ENCODE measurements at places on chromosomes 12 and 14.

DNA sequence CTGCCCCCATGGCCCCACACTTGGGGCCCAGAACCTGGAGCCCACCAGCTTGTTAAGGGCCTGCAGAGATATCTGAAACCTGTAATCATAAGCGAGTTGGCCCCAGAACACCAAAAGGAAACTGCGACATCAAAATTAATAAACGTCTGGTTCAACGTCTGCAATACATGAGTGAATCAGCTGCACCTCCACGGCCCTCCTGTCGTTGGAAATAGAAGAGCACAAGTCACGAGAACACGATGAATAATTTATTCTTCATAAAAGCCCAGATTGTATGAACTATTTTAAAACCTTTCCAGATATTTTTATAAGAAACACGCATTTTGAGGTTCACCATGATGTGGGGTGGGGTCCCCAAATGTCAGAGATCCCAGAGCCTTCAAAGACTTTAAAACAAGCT is 9.7 kb upstream of the CMKLR1 start:
- DNase-seq, result no peak

DNA sequence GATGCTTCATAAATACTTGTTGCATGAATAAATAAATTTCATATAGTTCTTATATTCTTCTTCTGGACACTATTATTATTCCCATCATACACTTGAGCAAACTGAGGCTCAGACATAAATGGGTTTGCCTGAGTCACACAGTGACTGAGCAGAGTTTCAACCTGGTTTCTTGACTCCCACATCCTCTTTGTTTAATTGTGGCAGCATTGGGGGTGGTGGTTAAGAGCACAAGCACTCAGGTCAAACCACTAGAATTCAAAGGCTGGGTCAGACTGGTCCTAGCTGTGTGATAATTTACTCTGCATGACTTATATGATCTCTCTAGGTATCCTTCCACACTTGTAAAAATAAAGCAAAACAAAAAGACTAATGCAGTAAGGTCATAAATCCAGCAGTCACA is 274.9 kb upstream of the SRRM4 start:
- DNase-seq, result no peak

DNA sequence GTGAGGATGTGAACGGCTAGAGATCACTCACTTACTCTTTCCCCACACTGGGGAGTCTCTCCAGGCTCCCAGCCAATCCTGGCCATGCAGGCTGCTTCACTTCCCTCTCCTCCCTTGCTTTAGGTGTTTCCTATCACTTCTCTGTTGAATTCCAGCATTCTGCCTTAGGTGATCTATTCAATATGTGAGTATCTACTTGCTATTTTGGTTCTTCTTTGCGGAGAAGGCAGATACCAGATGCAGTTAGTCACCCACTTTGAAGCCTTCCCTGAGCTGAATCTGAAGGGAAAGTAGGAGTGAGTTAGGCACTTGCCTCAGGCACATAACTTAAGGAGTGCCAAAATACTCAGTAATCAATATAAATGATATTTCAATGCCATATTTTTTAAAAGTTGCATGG is 36.0 kb upstream of the FAR2 start:
- no peak for DNase-seq

DNA sequence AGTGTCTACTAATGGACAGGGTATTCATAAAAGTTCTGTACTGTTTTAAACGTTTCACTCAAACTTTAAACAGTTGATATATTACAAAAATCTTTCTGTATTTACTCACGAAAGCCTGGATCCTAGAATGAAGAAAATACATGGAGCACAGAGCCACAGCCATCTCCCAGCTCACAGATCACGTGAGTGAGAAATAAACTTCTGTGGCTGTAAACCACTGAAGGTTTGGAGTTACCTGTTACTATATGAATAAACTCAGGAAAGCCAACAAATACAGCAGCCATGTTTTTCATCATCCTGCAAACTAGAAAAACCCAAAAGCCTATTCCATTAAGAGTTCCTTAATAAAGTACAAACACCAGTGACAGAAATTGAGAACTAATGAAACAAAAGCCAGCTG is 867 bp upstream of the TDG start:
- DNase-seq, result no peak

GRCh38 chr14:96178461-96179321 is 25.9 kb upstream of the BDKRB2 start:
- DNase-seq, result no peak

- no peak for DNase-seq
Observed at GRCh38 chr14:55188686-55189295, 2.6 kb downstream of the DLGAP5 start.

GRCh38 chr12:111806304-111806703 is 35.7 kb upstream of the MAPKAPK5 start:
- no peak for DNase-seq

- no peak for DNase-seq
Observed at GRCh38 chr12:23827353-23827752, 122.1 kb downstream of the SOX5 start.

DNA sequence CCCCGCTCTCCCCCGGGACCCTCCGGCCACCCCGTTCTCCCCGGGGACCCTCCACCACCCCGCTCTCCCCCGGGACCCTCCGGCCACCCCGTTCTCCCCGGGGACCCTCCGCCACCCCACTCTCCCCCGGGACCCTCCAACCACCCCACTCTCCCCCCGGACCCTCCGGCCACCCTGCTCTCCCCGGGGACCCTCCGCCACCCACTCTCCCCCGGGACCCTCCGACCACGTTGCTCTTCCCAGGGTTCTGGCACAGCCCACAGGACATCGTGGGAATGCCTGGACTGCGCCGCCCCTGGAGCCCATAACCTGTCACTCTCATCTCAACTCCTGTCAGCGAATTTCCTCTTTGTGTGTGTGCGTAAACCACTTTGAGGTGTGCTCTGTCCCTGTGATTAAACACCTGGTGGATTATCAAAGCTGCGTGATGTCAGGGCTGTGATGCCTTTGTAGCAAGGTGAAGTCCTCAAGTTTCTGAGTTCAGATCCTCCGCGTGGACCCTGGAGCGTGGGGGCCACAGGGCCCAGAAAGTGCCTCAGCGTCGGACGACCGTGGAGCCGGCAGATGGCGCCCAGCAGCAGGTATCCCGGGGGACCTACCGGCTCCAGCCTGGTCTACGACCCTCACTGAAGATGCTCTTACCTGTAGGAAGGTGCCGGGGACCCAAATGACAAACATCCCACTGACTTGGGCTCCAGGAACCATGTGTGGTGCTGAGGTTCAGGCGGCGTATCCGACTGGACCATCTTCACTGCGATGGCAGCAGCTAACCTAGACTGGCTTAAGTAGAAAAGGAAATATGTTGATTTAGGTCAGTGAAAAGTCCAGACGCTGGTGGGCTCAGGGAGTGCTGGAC is 63.2 kb upstream of the GALNT9 start:
- DNase-seq, result no peak

GRCh38 chr14:91968280-91968679 is 20.8 kb upstream of the FBLN5 start:
- no peak for DNase-seq

DNA sequence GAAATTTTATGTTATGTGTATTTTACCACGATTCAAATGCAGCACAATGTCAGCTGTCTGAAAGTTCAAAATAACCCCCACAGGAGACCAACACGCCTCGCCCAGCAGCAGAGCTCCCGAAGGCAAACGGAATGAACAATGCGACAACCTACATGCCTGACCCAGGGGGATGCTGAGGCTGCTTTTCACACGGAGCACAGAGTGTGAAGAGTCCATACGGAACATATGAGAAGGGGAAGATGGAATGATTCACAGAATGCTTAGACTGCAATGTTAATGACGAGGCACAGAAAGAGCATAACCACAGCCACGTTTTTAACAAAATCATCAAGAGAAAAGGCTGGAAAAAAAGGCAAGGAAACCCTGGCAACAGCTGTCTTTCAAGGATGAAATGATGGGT is 22.6 kb downstream of the ZFYVE21 start:
- DNase-seq, result no peak

- DNase-seq, result no peak
Observed at GRCh38 chr14:80017795-80018194, 193.5 kb downstream of the DIO2 start.

- DNase-seq, result no peak
Observed at GRCh38 chr14:81070511-81070910, 115.1 kb downstream of the TSHR start.

DNA sequence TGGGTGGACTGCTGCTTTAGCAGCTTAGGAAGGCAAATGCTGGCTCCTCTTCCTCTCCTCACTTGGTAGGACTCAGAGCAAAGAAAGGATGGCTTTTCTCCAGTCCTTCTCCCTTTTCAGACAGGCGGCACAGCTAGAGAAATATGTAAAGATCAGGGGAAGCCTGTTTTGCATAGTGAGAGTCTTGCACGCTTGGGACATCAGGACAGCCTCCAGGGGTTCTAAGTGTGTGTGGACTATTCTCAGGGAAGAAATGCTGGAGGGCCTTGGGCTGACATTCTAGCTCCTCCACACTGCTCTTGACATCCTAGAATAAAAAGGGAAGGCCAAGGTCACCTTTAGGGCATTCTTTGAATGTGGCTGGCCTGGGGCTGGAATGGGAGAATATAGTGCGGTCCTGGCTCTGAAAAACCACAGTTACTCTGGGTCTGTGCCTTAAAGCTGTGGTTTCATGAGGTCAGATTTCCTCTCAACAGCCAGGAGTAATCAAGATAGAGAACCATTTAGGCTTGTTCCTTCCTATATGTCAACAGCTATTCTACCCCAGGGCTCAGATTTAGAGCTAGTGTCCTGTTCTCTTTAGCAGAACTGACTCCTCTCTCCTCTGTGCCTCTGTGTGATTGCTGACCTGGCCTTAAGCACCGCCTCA is 24.3 kb downstream of the CMA1 start:
- DNase-seq, result no peak

GRCh38 chr14:50619569-50620141 is 48.5 kb downstream of the SAV1 start:
- no peak for DNase-seq

DNA sequence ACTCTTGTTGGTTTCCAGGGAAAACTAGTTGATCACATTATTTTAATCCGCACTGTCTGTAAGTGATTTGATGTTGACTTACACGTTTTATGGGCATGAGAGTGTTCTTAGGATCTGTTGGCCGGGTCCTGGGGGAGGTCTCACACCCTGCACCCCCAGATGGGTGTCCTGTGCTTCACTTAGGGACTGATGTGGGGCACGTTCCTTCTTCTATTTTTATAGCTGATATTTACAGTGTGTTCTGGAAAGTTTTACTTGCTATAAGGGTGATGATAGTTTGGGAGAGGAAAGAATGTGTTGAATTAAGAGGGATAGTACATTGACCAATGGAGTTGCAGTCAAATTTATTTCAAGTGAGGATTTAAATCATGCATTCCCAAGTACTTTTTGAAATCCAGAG is 96.5 kb upstream of the DYNC1H1 start:
- no peak for DNase-seq

DNA sequence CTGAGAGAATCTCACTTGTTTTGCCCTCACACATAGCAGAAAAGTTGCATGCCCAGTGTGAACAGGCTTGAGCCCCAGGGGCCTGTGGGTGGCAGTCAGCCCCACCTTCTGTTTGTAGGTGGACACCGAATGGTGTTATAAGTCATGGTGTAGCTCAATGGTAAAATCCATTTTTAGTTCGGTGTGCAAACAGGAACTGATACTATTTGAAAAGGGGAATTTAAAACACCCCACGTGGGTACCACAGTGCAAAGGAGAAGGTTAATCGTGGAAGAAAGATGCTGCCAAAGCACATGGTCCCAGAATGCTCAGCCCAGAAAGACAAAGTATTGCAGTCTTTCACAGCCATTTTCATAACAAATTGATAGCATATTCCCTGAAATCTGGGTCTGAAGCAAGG is 71.8 kb upstream of the GZMB start:
- DNase-seq, result no peak

- DNase-seq, result no peak
Observed at GRCh38 chr12:65784289-65785015, 39.8 kb upstream of the HMGA2 start.

GRCh38 chr12:113473942-113474341 is 2.3 kb upstream of the LHX5 start:
- DNase-seq, result peak; percentile 72

DNA sequence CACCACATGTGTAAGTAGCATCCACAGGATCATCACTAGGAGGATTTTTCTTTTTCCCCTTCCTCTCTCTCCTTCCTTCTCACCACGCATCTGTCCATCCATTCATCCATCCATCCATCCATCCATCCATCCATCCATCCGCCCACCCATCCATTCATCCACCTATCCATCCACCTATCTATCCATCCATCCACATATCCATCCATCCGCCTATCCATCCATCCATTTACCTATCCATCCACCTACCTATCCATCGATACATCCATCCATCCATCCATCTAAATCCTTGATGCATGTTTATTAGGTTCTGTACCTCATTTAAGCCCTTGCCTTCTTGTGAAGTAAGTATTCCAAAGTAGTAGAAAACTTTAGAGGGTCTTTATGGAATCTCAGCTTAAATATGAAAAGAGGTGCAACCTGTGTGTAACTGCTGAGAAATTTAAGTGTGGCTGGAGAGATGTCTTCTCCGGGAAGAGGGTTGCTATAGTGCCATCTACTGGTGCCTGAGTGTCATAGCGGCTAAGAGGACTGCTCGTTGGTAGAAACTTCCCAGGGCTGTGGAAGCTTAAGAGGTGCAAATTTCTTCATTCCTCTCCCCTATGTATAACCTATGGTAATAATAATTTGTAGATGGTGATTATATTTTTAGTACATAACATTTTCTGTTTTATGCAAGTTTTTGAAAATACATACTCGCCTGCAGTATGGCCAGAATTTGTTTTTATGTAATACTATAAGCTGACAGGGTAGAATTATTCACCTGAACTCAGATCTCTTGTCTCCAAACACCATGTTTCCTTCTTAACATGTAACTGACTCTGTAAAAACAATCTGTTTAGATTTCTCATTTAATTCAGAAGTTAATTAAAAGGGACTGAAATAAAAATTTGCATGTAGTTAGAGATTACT is 46.0 kb downstream of the MYO1H start:
- DNase-seq, result peak; percentile 46

DNA sequence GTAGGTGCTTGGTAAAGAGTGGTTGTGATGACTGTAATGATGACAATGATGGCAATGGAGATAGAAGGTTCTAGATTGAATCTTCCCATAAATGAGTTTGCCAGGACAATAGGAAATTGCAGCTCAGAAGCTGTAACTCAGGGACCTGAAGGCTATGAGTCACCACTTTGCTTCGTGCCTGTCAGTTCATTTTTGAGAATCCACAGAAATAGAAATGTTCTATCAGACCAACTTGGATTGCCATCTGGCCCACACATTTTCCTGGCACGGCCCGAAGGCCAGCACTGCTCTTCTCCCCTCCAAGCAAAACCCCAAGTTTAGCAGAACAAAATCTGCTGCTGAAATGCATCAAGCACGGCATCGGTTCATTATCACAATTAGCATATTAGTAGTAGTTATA is 1127.0 kb downstream of the BCL11B start:
- no peak for DNase-seq

- no peak for DNase-seq
Observed at GRCh38 chr12:19778797-19779196, 339.5 kb downstream of the AEBP2 start.

DNA sequence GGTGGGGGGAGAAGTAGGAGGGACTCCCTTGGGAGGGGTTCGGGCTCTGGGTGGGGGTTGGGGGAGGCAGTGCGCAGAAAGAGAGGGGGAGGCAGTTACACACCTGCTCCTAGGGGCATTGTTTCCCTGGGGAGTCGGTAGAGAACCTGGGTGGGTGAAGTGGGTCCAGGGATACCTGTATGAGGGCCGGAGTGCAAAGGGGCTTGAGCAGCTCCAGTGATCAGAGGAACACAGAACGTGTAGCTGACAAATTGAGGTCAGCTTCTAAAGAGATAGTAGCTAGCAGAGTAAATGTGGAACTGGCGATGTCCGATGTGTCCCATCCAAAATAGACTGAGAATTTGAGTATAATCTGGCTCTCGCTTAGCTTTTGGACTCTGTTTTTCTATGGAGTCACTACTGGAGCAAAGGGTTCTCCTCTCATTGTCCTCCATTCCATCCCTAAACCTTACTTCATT is 502 bp downstream of the SMARCD1 start:
- DNase-seq, result no peak

All from H9 (cell line).